A172 (cell line): ENCODE measurements at places on chromosomes 11 and 22. TPM values are rescaled to one million over a fixed set of nuclear protein-coding genes. Genes with fewer than 3 reads are reported as not detected.

GRCh38 chr11:28704801-28705200 is 596.6 kb downstream of the METTL15 start:
- DNase-seq, result no peak

Gene FOLR1
- total RNA-seq, result 0.50 TPM in 1 of 2 replicates, not detected in the other

- no peak for DNase-seq
These were observed 1.4 kb downstream of the SPCS2 start for GRCh38 chr11:74950374-74950969.

GRCh38 chr11:27699242-27699925 is 871 bp downstream of the BDNF start:
- no peak for DNase-seq

- DNase-seq, result peak; percentile 49
These were observed at the start of gene GRK3 for GRCh38 chr22:25564320-25564978. Gene GRK3 (plus strand): TSS chr22:25564675. CDS start chr22:25565041, 366 bp downstream.

Gene OR51T1
- total RNA-seq, result not detected in 2 replicates

DNA sequence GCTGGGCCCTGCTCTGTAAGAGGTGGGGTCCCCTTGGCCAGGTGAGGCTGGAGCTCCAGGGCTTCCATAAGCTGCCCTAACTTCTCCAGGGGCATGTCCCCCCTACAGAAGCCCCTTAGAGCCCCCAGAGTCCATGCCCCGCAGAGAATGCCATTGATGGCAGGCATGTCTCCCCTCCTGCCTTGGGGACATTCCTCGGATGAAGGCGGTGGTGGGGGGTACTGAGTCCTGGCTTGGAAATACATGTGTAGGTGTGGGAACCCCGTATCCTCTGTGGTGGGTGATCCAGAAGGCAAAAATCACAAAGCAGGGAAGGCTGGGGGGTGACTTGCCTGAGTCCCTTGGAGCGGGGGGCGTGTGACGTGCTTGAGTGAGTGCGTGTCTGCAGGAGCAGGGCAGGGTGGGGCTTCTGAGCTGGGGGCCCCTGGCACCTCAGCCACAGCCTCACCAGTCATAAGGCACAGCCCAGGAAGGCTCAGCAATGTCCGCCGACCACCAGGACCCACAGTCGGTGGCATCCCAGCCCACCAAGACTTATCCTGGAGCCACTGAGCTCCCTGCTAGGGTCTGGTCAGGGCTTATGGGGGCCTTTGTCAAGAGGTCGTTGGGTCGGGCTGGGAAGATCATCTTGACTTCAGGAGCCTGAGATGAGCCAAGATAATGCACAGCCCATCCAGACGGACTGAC is 69.8 kb upstream of the KCNQ1OT1 start:
- DNase-seq, result no peak

Gene IGSF22
- not detected in 2 replicates for total RNA-seq

DNA sequence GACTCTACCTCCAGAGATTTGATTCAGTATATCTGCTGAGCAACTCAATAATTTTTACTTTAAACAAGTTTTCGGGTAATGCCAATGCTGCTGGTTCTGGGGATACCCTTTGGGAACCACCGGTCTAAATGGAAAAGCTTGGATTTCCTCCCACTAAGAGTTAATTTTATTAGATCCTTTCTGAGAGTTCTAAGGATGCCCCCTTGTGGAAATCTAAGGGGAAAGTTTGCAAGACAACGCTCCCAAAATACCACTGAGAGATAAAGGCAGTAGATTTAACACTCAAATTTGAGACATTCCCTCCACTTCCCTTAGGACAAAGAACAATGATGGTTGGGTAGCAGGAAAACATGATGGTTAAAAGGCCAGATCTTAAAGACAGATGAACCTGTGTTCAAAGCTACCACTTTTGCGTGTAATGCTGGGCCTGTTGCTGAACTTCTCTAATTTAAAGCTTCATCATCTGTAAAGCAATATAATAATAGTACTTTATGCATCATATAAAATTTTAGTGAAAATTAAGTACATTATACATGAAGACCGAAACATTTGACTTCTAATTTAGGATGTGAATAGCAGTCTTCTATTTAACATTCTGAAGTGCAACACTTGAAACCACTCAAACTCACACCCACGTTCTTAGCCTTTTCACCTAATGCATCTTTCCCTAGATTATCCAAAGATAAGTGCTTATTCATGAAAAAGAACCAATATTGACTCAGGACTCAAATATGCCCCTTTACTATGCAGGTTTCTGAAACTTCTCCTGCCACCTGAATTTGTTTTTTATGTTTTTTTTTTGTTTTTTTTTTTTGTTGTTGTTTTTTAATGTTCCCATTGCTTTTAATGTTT is 110.1 kb upstream of the LUZP2 start:
- peak; percentile 29 for DNase-seq
